ENCODE measurements at places on chromosomes 11 and 22.

- DNase-seq: no peak
Measured at GRCh38 chr11:46504817-46505613, 88.8 kb downstream of the AMBRA1 start.

- no peak for DNase-seq
Measured at GRCh38 chr22:44824271-44824670, 71.9 kb downstream of the ARHGAP8 start.

DNA sequence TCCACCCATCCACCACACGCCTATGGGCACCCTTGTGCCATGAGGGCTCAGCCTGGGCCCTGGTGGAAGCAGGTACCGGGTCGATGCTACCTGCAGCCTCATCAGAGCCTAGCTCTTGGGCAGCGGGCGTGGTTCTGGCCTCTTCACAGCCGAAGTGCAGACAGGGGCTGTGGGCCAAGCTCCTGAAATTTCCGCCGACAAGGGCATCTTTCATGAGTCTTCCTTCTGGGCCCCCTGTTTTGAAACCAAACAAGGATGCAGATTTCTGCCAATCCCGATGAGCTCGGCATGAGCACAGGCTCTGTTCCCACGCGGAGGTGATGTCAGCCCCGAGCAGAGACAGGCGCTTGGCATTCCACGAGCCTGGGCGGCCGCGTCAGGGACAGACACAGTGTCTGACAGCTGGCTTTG lies 22.6 kb upstream of the MGAT3 start:
- DNase-seq: no peak

DNA sequence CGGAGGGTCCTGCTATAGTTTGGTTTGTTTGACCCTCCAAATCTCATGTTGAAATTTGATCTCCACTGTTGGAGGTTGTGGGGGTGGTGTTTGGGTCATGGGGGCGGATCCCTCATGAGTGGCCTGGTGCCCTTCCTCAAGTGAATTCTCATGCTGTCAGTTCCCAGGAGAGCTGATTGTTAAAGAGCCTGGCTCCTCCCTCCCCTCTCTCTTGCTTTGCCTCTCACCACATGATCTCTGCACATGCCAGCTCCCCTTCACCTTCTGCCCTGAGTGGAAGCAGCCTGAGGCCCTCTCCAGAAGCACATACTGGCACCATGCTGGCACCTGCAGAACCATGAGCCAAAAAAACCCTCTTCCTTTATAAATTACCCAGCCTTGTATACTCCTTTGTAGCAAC lies 7.1 kb downstream of the TSPAN18 start:
- DNase-seq: no peak

GRCh38 chr11:130473795-130474377 lies 25.4 kb downstream of the ADAMTS15 start:
- DNase-seq: no peak

DNA sequence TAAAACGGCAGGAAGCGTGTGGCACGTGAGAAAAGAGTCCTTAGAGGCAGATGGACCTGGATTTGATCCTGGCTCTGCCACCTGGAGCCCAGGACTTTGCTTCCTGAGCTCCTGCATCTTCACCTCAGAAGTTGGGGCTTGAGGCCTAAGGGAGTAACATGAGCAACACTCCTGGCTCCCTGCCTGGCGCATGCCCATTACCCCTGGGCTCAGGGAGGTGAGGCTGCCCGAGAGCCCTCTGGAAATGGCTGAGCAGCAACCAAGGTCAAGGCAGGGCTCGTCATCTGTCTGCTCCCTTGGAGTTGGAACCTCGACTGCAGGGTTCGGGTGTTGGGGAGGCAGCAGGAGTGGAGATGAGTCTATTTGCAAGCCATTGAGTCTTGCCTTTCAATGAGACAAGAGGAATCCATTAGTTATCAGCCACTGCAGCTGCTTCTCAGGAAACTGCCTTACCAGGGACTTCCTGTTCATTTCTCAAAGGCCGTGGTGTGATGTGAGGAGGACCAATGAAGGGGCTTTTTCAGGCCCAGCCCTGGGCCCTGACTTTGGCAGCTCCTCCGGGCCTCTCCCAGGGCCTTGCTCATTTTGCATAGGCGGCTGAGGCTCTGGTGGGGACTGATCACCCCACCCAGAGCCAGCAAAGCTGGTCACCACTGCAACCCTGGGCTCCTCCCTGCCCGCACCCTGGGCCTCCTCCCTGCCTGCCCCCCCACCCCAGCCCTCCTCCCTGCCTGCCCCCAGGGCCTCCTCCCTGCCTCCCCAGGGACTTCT lies 6.4 kb downstream of the FADS2 start:
- DNase-seq: no peak

GRCh38 chr11:110857892-110858546 lies 145.8 kb upstream of the ARHGAP20 start:
- DNase-seq: no peak

DNA sequence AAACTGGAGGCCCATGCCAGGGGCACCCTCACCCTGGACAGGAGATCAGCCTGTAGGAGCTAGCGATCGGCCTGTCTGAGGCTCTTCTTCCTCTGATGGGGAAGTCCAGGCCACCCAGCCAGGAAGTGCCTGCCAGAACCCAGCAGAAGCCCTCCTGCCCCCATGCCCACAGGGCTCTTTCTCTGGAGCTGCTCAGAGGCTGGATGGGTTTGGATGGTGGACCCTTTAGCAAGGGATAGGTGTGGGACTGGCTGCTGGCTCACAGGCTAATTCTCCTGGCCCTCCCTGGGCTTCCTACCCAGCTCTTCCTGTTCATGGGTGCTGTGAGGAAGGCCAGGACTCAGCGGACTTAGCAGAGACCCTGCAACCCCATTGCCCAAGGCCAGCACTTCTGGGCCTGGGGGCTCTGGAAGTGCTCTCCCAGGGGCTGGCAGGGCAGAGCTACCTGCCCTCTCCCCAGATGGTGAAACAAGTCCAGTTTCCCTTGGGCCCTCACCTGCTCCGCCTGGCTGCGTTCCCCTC lies 7.6 kb downstream of the FXYD2 start:
- no peak for DNase-seq

- DNase-seq: no peak
Measured at GRCh38 chr22:27576815-27577573, 224.6 kb downstream of the MN1 start.

- DNase-seq: peak; percentile 79
Measured at GRCh38 chr11:14904745-14905103, 12.7 kb upstream of the CYP2R1 start.

DNA sequence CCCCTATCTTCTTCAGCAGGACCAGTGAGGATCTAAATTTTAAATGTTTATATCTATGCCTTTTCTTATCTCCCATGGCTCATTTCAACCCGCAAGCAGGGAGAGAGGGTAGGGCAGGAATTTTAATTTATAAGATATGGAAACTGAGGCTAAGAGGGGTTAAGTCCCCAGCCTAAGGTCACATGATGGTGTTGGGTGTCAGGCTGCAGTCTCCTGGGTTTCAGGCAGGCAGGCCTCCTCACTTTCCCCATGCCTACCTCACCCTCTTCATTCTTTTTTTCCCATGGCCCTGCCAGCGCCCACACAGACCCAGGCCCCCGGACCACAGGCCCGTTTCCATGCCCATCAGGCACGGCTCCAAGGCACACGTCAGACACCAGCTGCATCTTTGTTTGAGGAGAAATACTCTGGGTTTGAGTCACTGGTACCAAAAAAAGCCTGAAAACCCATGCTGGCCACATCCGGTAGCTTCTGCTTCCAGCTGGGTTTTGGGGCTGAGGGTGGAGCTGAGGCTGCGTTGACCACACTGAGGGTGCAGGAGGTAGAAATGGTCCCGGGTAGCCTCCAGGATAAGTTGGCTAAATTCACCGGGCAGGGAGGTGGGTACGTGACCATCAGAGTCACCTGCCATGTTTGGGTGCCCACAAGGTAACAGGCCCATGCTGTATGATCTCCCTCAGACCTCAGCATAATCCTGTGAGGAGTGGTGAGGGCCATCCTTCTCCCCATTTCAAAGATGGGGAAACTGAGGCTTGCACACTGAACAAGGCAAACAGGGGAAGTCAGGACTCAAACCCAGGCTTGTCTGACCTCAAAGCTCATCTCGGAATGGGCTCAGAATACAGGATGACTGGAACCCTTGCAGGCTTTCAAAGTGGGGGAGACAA lies 7.5 kb downstream of the CRYBB1 start:
- DNase-seq: peak; percentile 50

DNA sequence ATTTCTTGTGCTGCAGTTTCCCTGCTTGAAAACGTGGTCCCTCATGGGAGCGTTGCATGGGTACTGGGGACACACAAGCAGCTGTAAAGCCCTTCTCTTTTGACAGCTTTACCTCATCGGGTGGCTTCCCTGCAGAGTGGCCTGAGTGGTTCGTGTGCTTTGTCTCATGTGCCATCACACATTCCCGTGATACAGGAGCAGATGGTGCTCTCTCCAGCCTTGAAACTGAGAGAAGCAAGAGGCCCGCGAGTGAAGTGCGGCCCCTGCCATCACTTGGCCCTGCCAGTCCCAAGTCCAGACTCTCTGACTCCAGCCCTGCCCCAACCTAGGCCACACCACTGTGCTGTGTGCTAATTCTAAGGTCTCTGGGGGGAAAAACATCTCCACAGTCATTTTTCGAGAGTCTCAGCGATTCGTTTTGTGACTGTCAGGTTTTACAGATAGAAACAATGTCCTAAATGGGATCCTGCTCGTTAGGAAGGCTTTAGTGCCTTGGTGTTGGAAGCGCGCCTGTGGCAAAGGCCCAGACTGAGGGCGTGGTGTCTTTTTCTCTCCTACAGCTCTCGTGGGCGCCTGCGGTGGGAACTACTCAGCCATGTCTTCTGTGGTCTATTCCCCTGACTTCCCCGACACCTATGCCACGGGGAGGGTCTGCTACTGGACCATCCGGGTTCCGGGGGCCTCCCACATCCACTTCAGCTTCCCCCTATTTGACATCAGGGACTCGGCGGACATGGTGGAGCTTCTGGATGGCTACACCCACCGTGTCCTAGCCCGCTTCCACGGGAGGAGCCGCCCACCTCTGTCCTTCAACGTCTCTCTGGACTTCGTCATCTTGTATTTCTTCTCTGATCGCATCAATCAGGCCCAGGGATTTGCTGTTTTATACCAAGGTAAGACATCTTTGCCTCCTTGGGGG lies 64.2 kb downstream of the KREMEN1 start:
- no peak for DNase-seq

DNA sequence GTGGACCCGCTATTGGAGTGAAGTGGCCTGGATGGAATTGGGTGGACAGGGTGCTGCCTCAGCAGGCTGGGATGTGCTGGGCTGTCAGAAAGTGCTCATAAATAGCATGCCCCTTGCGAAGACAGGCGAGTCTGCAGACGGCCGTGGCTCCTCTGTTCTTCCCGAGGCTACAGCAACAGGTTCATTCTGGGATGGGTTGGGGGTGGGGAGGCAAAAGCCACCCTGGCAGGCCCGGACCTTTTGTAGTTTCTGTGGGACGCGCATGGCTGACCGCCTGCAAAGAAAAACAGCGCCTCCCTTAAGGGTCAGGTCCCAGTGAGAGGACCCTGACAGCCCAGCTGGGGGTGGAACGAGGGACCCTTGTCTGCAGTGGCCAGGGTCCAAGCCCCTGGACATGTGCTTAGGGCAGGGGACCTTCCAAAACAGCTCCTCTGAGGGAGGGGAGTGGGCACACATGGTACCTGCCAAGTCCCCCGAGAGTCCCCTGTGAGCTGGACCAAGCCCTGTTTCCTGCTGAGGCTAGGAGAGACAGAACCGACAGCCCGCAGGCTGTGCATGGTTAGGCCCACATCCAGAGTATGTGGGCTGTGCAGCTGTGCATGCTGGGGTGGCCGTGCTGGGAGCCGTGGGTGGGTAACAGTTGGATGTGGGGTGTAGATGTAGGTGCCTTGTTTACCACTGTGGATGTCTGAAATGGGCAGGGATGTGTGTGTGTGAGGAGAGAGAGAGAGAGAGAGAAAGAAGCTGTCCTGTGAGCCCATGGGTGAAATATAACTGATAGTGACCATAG lies at the start of gene CRYBB3:
CRYBB3 (plus strand) TSS at position 128 of the 790 bp plus-strand sequence. CDS start 1,539 bp downstream, outside the sequence.
- DNase-seq: no peak

DNA sequence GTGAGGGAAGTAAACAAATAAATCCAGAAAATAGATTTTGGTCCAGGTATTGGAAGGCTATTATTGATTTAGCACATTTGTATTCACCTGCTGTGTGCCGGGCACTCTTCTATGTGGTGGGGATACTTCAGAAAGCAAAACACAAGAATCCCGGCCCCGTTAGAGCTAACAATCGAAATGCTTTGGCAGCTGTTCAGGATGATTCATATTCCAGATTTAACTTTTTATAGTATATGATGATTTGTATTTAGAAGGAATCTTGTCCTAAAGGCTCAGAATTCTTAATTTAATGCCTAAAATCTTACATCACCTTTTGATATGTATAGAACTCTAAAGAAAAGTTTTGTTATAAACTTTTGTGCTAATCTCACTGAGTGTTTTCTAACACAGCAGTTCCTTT lies 28.0 kb downstream of the ZC3H12C start:
- DNase-seq: no peak

GRCh38 chr11:105219670-105220069 lies 80.1 kb upstream of the CARD18 start:
- no peak for DNase-seq

GRCh38 chr11:70544067-70544773 lies 145.9 kb downstream of the CTTN start:
- DNase-seq: no peak

DNA sequence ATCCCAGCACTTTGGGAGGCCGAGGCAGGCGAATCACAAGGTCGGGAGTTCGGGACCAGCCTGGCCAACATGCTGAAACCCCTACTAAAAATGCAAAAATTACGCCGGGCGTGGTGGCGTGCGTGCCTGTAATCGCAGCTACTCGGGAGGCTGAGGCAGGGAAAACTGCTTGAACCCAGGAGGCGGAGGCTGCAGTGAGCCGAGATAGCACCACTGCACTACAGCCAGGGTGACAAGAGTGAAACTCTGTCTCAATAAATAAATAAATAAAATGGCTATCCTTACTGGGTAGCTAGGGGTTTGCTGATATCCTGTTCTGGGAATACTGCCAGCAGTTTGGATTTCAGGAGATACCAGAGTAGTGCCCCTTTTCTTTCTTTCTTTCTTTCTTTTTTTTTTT lies 2.4 kb upstream of the RBM14 start:
- DNase-seq: no peak

- DNase-seq: no peak
Measured at GRCh38 chr22:46008291-46008690, 31.3 kb upstream of the WNT7B start.

GRCh38 chr22:25833091-25833490 lies 91.1 kb downstream of the MYO18B start:
- DNase-seq: no peak

DNA sequence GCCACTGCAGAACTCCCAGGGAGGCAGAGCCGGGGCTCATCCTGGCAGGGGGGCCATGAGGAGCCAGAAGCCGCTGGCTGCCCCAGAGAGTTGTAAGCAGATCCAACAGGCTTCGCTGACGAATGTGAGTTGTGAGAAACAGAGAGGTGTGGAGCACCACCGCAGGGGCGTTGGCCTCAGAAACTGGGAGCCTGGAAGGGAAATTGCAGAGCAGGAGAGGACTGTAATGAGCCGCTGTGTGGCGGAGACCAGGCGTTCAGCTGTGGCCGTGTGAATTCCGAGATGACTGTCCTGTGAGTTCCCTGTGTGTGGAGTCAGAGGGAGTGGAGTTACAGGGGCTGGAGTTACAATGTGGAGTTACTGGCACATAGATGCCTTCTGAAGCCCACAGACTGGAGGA lies 27.7 kb upstream of the ETS1 start:
- DNase-seq: no peak
